NCI-H2029 (cell line): ENCODE measurements at places on chromosomes 5 and 9.
A peak's percentile ranks its signal among the peaks of the same experiment; 100 is the strongest.

- no peak for DNase-seq
These were observed 145.4 kb upstream of the NREP start for GRCh38 chr5:111902436-111902835.

DNA sequence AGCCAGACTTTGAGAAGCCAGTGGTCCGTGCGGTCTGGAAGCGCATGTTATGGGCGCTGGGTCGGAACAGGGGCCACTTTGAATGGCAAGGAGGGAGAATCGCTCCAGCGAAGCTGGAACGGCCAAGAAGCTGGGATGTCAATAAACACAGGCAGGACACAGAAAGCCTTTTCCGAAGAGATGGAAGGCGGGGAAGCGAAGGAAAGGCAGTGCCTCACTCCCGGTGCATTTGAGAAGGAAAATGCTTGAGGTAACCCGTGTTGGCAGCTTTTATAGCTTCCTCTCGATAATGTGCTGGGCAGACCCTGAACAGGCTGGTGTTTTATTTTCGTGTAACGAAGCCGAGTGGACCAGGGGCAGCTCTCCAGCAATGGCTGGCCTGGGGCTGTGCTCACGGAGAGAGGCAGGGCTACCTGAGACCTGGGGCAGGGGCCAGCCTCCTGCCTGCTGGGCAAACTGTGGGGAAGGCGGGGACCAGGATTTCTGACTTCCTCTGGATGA is 84.2 kb upstream of the SPRY4 start:
- no peak for DNase-seq

- no peak for DNase-seq
These were observed 22.0 kb downstream of the TMEM167A start for GRCh38 chr5:83055166-83055565.

- no peak for DNase-seq
These were observed 34.2 kb upstream of the MYO10 start for GRCh38 chr5:16970260-16970659.

DNA sequence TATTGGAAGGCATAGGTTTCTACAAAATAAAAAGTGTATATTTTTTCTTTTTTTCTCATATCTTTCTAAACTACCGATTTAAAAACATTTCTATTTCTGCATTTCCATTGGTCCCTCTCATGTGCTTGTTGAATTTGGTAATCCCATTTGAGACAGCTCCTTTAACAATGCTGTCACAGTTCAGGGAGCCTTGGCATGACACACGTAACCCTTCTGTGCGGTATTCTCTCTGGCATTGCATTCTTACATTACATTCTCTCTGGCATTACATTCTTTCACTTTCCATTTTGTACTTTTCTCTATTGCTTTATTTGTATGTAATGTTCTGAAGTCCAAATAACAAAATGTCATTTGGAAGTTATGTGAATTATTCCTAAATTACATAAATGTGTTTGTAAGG is 150.7 kb upstream of the RASGRF2 start:
- no peak for DNase-seq

DNA sequence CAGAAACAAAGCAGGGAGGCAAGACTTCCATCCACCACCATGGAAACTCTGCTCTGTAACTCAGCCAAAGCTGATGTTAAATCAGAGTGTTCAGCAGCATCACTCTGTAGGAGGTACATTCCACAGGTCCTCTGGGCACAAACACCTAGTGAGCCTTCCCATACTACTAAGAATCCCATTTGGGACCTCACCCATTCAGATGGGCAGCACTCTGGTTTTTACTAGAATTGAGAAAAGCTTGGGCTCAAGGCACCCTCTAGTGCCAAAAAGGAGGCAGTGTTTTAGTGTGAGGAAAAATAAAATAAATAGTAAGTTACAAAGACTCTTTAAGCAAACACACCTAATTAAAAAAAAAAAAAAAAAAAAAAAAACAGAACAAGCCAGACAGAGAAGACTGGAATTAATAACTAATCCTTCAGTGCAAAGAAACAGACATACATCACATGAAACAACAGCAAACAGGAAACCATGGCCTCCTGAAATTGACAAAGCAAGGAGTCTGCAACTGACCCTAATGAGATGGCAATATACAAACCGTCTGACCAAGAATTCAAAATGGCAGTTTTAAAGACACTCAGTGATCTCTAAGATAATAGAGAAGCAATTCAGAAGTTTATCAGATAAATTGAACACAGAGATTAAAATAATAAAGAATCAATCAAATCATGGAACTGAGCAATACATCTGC is 159.5 kb downstream of the GNA14 start:
- no peak for DNase-seq

GRCh38 chr9:406886-407654 is 192.4 kb downstream of the DOCK8 start:
- DNase-seq: no peak

GRCh38 chr9:105007143-105007542 is 79.2 kb upstream of the ABCA1 start:
- no peak for DNase-seq

- DNase-seq: peak; percentile 11
These were observed 35.4 kb upstream of the C5orf47 start for GRCh38 chr5:173953528-173954090.

DNA sequence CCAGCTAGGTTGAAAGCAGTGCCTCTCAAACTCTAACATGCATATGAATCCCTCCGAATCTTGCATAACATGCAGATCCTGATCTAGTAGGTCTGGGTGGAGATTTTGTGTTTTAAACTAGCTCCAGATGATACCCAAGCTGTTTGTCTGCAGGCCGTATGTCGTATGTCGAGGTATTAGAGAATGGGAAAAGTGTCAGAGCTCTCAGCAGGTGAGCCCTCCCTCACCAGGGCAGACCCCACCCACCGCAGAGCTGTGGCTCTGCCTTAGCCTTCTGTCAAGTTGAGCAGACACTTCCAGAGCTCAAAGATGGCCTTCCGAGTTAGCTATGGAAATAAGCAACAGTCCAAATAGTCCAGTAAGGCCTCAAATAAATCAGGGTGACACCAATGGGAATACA is 83.2 kb upstream of the MAP3K1 start:
- no peak for DNase-seq

GRCh38 chr9:131585375-131585774 is 40.1 kb downstream of the PRRT1B start:
- DNase-seq: no peak

GRCh38 chr9:134316449-134317160 is 9.7 kb upstream of the RXRA start:
- DNase-seq: no peak

DNA sequence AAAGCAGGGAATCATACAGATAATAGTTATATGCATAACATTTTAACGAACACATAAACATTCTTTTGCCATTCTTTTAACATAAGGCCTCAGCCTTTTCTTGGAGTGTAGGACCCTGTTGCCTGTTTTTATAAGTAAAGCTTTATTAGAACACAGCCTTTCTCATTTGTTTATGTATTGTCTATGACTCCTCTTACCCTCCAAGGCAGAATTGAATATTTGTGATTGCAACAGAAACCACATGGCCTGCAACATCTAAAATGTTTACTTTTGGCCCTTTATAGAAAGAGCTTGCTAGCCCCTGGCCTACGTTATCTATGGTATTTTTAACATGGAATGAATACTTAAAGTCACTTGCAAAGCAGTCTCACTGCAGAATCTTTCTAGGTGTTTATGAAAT is 2.6 kb downstream of the SLC31A1 start:
- no peak for DNase-seq

DNA sequence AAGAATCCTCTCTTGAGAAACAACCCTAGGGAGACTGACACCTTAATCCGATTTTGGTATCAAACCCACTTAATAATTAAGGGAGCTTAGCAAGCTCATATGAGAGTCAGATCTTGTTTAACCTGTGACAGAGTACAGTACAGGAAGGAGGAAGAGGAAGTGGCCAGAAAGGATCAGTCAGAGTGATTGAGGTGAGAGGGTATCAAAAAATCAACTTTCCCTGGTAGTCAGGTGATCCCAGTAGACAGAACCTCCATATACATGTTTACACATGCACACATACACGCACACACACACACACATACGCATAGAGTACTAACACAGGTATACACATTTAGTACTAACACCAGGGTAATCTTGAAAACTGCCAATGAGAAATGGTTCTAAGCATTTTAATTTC is 56.8 kb downstream of the GLIS3 start:
- DNase-seq: no peak

- DNase-seq: no peak
These were observed 34.2 kb upstream of the HSD17B4 start for GRCh38 chr5:119417891-119418605.

DNA sequence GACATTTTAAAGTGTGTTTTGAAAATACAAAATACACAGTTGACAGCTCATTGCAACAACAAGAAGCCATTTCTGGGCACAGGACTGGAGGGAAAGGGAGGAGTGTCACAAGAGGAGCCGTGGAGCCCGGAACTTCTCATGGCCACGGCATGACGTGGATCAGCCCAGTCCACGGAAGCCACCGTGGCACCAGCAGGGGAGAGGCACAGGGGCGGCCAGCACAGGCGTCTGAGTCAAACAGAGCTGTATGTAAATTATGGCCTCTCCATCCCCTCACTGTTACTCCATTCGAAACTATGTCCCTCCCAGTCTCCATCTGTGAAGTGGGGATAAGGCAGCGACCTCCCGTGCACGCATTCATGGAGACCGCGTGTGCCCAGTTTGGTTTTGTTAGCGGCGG is 165.6 kb upstream of the IRX2 start:
- no peak for DNase-seq

DNA sequence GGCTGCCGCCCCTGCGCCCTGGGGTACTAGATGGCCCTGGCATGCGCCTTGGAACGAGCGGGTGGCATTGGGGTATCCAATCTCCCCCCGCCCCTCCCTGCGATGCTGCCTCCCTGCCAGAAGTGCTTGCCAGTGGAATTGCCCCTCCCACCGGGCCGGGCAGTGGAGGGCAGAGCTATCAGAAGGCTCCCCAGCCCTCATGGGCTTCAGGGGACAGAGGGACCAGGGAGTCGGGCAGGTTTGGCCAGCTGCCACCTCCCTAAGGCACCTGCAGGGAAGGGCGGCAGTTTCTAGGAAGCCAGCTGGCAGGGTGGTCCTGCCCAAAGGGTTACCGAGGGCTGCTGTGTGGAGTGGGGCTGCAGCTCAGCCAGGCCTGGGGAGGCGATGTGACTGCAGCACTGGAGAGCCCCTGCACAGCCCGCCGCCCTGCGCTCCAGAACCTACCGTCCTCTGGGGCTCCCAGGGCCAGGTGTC is 52.8 kb upstream of the EGFL7 start:
- no peak for DNase-seq

GRCh38 chr5:41406424-41406823 is 104.0 kb downstream of the PLCXD3 start:
- DNase-seq: no peak

GRCh38 chr9:37972351-37972848 is 68.5 kb upstream of the SLC25A51 start:
- DNase-seq: no peak
